ENCODE measurements at places on chromosomes 11 and 22.

- no peak for DNase-seq
Observed at GRCh38 chr22:49368976-49369725, 458.5 kb downstream of the BRD1 start.

DNA sequence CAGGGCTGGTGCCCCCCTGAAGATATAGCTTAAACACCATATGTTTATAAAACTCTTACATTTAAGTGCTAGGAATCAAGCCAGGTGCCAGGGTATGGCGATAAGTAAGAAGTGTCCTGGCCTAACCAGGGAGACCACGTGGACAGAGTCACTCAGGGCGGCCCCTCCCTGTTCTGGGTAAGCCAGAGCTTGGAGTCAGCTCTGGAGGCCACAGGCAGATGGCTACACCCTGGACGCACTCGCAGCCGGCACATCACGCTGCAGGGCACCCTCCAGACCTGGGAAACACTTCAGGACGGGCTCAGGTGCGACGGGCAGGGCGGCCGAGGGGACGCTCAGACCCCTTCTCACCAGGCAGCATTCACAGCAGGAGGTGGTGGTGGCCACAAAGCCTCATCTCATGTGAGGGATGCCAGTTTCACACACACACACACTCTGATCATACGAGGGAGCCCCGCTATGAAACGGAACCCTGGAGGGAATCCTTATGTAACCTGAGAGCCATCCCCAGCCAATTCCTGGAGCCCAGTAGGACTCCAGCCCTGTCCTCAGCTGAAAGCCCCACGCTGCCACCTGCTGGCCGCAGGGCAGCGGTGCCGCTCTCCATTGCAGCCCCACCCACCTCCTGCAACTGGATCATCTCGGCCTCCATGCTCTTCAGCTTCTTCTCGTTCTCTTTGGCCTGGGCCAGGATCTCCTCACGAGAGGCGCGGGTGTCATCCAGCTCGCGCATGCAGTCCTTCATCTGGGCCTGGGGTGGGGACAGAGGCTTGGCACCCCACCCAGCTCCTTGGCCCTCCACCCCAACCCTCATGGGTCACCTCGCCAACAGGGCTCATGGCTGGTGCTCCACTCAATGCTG is 33.4 kb downstream of the APOL1 start:
- peak; percentile 50 for DNase-seq

DNA sequence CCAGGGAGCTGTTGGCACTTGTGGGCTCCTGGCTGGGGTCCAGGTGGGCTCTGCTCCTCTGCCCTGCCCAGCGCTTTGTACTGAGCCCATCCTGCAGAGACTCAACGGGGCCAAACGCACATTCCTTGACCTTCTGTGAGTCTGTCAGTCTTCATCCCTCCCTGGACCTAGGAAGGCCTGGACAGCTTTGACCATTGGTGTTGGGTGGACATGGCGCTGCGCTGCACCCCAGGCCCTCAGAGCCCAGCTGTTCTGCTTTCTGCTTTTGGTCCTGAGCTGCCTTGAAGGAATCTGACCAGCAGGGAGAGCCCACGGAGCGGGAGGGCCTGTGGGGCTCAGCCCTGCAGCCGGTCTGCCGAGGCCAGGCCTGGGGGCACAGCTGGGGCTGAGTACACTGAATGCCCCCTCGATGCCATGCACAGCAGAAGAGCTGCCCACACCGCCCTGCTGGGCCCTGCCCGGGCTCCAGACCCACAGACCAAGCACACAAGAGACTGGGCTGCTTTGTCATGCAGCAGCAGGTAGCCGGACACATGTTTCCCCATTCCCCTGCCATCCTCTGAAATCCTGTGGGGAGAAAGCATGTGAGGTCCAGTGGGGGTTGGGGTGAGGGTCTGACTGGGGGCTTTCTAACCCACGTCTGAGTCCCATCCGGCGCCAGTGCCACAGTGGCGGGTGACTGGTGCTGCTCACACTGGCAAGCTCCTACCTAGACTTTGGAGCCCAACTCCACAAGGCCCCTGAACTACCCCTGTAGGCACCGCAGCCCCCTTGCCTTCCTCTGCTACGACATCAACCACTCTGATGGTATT is 24.1 kb upstream of the CCDC188 start:
- no peak for DNase-seq

GRCh38 chr11:40877256-40877655 is 582.2 kb downstream of the LRRC4C start:
- DNase-seq = no peak

DNA sequence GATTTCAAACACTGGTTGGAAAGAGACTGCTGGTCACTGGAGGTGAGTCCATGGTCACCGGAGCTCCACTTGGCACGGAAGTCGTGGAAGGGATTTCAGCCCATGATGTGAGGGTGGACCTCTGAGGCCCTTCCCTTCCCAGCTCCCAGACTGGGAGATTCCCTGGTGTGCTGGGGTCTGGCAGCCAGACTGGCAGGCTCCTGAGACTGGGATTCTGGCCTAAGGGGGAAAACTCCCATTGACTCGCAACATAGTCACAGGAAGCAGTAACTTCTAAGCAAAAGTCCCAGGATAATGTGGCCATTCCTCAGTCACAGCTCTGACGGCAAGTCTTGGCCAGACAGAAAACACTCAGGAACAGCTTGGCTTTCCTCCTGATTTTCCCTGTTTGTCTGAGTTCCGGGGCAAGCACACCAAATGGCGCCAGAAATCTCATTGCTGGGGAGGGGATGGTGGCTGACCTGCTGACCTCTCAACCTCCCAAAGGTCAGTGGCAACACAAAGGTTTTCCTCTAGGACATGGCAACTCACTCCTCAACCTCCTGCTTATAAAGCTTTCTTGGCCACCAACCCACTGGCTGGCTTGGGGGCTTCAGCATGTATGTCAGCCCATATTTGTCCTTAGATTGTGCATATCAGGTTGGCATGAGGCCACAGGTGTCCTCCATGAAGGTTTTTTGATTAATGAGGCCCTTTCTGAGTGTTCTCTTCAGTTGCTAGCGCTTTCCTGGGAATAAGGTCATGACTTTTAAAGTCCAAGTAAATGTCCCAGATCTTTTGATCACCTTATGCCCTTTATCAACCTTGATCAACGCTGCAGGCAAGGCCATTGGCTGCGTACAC is 99.5 kb downstream of the CCDC81 start:
- no peak for DNase-seq

DNA sequence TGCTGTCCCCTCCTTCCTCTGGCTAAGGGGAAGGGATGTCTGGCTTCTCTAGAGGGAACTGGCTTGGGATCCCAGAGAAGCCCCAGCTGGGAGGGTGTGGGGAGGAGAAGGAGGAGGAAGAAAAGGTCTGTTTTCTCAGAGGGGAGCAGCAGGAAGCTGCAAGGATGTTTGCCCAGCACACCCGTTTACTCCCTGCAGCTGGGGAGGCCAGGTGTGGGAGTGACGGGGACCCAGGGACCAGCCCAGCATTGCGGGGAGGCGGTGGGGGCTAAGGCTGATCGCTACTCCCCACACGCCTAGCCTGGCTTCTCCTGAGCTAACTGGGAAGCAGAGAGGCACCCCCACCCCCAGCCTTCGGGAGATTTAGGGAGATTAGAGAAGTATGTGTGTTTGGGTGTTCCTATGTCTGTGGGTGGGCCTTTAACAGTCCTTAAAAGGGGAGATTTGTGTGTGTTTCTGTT is 3.9 kb downstream of the CREB3L1 start:
- no peak for DNase-seq

DNA sequence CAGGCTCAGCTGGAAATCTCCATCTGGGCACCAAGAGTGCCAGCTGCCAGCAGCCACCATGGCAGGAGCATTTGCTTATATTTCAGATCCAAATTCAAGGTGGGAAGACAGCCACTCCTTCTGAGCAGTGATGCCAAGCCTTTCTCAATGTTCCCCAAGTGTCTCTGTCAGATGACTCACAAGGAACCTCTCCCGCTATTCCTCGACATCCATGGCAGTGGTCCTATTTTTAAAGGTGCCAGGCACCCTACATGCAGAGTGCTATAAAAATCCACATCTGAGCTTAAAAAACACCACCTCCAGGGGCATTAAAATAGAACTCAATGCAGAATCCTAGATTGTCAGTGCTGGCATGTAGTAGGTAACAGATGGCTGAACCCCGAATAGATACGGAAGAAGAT is 112.1 kb downstream of the SLC1A2 start:
- no peak for DNase-seq

- no peak for DNase-seq
Observed at GRCh38 chr11:132904607-132905006, 627.7 kb downstream of the OPCML start.

DNA sequence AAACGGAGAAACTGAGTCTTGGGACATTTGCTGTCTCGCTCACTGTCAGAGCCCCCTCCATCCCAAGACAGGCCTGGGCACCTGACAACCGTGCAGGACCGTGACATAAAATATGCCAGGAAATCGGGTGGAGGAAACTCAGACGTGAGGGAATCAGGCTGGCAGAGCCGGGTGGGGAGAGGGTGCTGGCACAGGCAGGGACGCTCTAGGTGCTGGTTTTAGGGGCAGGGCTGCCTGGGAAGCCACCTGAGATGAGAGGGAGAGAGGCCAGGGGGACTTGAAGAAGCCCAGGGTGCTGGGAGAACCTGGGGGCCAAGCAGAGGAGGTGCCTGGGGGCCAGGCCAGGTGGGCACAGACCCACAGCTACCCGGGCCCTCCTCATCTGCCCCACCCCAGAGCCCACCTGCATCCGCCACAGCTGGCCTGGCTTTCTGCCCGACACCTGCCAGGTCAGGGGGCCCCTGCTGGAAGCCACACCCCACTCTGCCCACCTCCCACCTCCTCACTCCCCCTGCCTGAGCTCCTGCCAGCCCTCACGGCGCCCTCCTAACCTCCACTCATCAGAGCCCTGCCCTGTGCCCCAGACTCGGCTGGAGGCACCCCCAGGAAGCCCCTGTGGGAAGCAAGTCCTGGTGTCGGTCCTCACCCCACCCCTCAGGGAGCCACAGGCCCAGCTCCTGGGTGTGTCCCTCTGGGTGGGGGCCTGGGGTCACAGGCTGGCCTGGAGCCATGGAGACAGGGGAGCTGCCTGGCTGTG is 27.3 kb upstream of the MUC5AC start:
- DNase-seq = no peak

DNA sequence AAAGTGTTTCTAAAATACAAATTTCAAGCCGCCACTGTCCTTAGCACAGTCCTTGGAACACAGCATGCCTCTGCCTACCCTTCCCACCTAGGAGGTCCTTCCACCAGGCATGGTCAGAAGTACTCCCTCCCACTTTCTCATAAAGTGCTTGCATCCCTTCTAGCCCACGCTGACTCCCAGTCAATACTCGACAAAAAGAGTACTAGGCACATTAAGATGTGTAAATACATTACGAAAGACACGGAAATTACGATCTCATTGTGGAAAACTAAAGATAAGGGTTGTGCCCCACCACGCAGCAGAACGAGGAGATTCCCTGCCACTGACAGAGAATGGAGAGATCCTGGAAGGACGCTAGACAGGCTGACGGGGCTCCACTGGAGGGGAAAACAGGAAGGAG is 13.5 kb downstream of the CHKA start:
- no peak for DNase-seq

- DNase-seq = no peak
Observed at GRCh38 chr11:59523541-59523940, 12.2 kb downstream of the OR4D9 start.
